ENCODE measurements at places on chromosomes 6 and 20. TPM values are rescaled to one million over a fixed set of nuclear protein-coding genes. Genes with fewer than 3 reads are reported as not detected.

GRCh38 chr6:38876475-38876874 is 161.4 kb downstream of the DNAH8 start:
- no peak for DNase-seq
- no peak overlapping the region for H3K27ac ChIP-seq
- H3K4me3 ChIP-seq: no peak overlapping the region
- H3K36me3 ChIP-seq: no peaks in the 10 kb centered on the region
- H3K4me1 ChIP-seq: no peaks in the 10 kb centered on the region
- peaks cover 4% of the 10 kb centered on the region for H3K27me3 ChIP-seq

The MCCD1 gene
- total RNA-seq: not detected

DNA sequence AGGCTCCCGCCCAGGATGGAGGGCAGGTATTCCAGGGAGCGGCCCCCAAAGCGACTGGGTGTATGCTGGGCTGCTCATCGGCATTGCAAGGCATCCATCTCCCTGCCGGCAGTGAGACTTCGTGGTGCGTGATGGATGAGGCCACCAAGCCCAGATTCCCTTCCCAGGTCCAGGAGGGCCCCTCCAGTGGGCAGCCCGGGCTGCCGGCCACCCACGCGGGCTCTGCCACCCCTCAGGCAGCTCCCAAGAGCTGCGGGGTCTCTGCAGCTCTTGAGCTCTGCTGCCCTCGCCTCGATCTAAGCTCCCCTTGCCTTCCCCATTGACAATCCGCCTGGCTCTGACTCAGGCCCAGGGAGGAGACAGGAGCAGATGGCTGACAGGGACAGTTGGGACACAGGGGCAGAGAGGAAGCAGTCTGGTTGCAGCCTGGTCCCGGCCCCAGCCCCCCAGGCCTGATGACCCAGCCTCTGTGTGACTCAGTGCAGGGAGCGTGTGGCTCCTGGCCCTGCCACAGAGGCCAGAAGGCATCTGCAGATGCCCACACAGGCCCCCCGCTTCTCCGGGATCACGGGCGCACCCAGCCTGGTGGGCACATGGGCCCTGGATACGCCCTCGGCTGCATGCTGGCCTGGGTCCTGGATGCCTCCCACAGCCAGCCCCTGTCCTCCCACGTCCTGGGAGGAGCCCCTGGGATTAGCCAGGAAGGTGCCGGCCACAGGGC is 33.0 kb downstream of the SLCO4A1 start:
- no peaks in the 10 kb centered on the region for H3K4me1 ChIP-seq
- no peak overlapping the region for H3K4me3 ChIP-seq
- no peaks in the 10 kb centered on the region for H3K27me3 ChIP-seq
- peak; percentile 44 for DNase-seq

The CDSN gene
- not detected for total RNA-seq

The BPIFB4 gene
- not detected for total RNA-seq

The SAPCD1 gene
- total RNA-seq: 2.0 TPM

DNA sequence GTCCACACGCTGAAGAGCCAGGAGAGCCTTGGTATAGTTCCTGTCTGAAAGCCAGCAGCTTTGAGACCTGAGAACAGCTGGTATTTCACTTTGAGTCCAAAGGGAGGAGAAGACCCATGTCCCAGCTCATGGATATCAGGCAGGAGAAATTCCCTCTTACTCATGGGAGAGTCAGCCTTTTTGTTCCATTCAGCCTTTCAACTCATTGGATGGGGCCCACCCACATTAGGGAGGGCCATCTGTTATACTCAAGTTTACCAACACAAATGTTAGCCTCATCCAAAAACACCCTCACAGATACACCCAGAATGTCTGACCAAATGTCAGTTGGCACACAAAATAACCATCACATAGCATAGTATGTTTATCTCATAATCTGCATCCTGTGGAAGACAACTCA is 80.1 kb downstream of the GMDS start:
- no peaks in the 10 kb centered on the region for H3K36me3 ChIP-seq
- no peak overlapping the region for H3K4me3 ChIP-seq
- no peak overlapping the region for H3K27ac ChIP-seq
- DNase-seq: no peak
- H3K27me3 ChIP-seq: no peaks in the 10 kb centered on the region
- peaks cover 42% of the 10 kb centered on the region for H3K4me1 ChIP-seq

The CST1 gene
- not detected for total RNA-seq

DNA sequence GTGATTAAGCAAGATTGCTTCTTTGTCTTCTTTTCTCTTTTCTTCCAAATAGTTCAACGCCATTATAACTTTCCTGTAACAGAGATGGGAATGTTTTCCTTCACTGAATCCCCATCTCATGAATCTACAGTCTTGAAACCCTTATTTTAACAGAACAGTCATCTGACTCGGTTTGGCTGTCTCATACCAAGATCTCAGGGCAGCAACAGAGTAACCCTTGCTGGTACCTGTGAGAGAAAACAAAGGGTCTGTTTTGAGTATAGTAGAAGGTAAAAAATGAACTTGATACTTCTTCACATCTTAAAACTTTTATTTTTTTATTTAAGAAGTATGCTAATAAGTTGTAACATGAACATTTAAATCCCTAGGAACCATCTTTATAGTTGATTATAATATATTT is 19.6 kb upstream of the DSE start:
- H3K27me3 ChIP-seq: no peaks in the 10 kb centered on the region
- no peak overlapping the region for H3K27ac ChIP-seq
- no peak for DNase-seq
- H3K36me3 ChIP-seq: no peaks in the 10 kb centered on the region
- no peak overlapping the region for H3K4me3 ChIP-seq

DNA sequence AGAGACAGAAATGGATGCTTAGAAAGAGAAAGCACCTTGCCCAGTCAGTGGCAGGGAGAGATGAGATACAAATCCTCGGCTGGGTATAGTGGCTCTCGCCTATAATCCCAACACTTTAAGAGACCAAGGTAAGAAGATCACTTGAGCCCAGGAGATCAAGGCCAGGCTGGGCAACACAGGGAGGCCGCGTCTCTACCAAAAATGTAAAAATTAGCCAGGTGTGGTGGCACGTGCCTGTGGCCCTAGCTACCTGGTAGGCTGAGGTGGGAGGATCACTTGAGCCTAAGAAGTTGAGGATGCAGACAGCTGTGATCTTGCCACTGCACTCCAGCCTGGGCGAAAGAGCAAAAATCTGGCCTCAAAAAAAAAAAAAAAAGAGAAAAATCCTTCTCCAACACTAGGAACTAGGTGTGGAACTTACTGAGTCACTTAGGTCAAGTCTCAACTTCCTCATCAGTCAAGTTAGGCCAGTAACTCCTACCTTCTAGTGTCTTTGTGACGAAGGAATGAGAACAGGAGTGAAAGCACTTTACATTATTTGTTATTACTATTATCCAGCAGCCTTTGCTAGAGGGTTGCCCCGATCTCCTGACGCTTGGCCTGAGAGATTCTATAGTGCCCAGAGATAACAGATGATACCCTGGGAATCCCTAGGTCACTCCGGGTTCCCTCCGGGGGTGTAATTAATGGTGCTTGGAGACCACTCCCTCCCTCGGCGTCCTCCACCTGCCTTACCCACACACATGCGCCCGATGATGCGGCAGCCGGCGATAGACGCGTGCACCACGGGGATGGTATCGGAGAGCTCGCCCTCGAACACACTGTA is 918 bp downstream of the EIF6 start:
- H3K4me3 ChIP-seq: peak overlapping the region; percentile 97
- peaks cover 16% of the 10 kb centered on the region for H3K4me1 ChIP-seq
- peak overlapping the region; percentile 5 for H3K27ac ChIP-seq

- no peaks in the 10 kb centered on the region for H3K27me3 ChIP-seq
- no peak for DNase-seq
- no peaks in the 10 kb centered on the region for H3K36me3 ChIP-seq
- no peak overlapping the region for H3K27ac ChIP-seq
These were observed 244.3 kb downstream of the PTPRT start for GRCh38 chr20:42945234-42945994.

The DYNLT2 gene
- total RNA-seq: 1.3 TPM

- no peaks in the 10 kb centered on the region for H3K36me3 ChIP-seq
- H3K27ac ChIP-seq: peak overlapping the region; percentile 69
- H3K4me1 ChIP-seq: peaks cover 24% of the 10 kb centered on the region
- no peak overlapping the region for H3K4me3 ChIP-seq
- DNase-seq: no peak
These were observed 24.5 kb downstream of the HLA-F start for GRCh38 chr6:29747688-29748250.

DNA sequence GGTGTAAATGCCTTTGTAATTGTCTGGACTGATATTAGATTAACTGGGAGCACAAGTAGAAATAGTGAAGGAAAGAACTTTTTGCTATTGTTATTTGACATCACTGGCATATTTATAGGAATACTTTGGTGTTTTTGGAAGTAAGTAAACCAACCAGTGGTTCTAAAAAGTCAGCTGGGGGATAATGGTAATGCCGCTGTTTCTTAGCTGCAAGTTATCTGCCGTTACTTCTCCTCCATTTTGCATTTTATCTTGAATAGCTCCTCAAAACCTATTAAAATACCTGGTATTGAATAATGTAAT is 3.8 kb downstream of the PTPN1 start:
- DNase-seq: no peak
- H3K27ac ChIP-seq: no peak overlapping the region
- peaks cover 38% of the 10 kb centered on the region for H3K4me1 ChIP-seq

- H3K36me3 ChIP-seq: no peaks in the 10 kb centered on the region
- no peak overlapping the region for H3K4me3 ChIP-seq
- H3K27me3 ChIP-seq: no peaks in the 10 kb centered on the region
- no peak overlapping the region for H3K27ac ChIP-seq
- H3K4me1 ChIP-seq: no peaks in the 10 kb centered on the region
These were observed 214.0 kb downstream of the ZFAND3 start for GRCh38 chr6:38033442-38033982.

DNA sequence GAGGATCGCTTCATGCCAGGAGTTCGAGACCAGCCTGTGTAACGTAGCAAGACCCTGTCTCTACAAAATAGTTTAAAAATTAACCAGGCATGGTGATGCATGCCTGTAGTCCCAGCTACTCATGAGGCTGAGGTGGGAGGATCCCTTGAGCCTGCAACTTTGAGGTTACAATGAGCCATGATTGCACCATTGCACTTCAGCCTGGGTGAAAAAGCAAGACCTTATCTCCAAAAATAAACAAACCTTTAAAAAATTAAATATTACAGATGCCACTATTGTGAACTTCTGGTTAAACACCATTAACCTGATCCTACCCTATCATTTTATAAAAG is 116.8 kb downstream of the ARHGAP18 start:
- H3K27me3 ChIP-seq: no peaks in the 10 kb centered on the region
- H3K4me3 ChIP-seq: no peak overlapping the region
- no peaks in the 10 kb centered on the region for H3K36me3 ChIP-seq
- H3K27ac ChIP-seq: no peak overlapping the region
- H3K4me1 ChIP-seq: no peaks in the 10 kb centered on the region

DNA sequence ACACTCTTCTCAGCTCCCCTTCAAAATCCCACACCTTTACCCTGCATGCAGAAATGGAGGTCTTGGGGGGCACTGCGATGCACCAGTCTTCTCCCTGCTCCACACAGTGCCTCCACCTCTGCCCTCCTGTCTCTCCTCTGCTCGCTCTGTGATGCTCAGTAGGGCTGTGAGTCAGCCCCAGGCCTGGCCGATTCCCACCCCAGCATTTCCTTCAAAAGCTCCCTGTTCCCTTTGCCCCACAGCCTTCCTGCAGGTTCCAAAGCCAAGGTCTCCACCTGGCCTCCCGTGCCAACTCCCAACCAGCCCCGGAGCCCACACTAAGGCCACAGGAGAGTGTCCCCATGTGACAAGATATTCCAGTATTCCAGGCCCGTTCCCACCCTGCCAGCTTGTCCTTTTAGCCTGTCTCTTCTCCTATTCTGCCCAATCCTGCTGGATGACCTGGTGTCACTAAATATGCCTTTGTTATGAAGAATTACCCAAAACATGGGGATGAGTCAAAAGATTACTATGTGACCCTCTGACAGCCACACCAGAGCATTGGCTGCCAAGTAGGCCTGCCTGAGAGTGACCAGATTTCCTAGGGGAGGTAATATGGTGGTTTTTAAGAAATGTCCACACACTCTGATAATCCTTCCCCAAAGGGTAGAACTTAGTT is 118.9 kb upstream of the NXT1 start:
- no peak for DNase-seq
- no peaks in the 10 kb centered on the region for H3K27me3 ChIP-seq
- H3K4me3 ChIP-seq: no peak overlapping the region
- H3K4me1 ChIP-seq: no peaks in the 10 kb centered on the region

The ZC3H12D gene
- 0.52 TPM for total RNA-seq

DNA sequence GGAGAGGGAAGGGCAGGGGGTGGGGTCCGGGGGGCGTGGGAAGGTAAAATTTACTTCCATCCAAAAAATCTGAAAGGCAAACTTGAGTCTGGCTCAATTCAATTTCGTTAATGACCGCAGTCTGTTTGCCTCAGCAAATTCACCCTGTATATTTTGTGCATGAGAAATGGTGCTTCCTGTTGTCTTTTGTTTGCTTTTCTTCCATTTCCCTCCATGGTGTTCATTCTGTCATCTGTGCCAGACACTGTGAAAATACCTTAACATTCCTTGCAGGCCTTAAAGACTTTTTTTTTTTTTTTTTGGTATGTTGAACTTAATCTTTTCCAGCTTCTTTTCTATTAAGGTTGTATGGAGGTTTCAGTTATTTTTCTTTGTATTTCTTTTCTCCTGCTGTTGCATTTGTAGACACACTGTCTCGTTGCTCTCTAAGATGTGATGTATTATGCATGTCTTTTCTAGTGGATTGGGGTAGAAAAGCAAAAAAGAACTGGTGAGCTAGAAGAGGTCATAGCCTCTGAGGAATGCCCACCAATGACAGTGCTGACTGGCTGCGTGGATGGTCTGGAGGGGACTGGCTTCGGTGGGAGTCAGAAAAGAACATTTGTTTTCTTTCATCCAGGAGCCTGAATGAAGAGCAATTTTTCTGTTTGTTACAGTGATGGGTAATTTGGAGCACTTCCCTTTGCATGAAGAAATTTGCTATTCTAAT is 585.0 kb upstream of the MAP3K7 start:
- H3K36me3 ChIP-seq: no peaks in the 10 kb centered on the region
- H3K27ac ChIP-seq: no peak overlapping the region
- no peak for DNase-seq
- no peaks in the 10 kb centered on the region for H3K4me1 ChIP-seq
- no peaks in the 10 kb centered on the region for H3K27me3 ChIP-seq
- H3K4me3 ChIP-seq: no peak overlapping the region

GRCh38 chr20:828987-829386 is 4.5 kb upstream of the FAM110A start:
- no peak overlapping the region for H3K27ac ChIP-seq
- H3K27me3 ChIP-seq: no peaks in the 10 kb centered on the region
- DNase-seq: no peak
- H3K4me1 ChIP-seq: peaks cover 1% of the 10 kb centered on the region
- H3K36me3 ChIP-seq: no peaks in the 10 kb centered on the region
